ENCODE measurements at places on chromosomes 7 and 10.
A peak's percentile ranks its signal among the peaks of the same experiment; 100 is the strongest.

GRCh38 chr7:41559426-41559825, 143.5 kb downstream of the INHBA start:
- no peak for DNase-seq

GRCh38 chr7:93218997-93219827, 7.1 kb downstream of the HEPACAM2 start:
- DNase-seq, result no peak

- peak; percentile 55 for DNase-seq
Measured at GRCh38 chr7:98400542-98401340, at the start of gene BAIAP2L1. Gene BAIAP2L1 (minus strand): TSS chr7:98401090. CDS start chr7:98400852, 238 bp downstream.

- DNase-seq, result no peak
Measured at GRCh38 chr7:111499027-111499426, 63.3 kb downstream of the IMMP2L start.
